Vein endothelial cell (primary cell): ENCODE measurements at places on chromosomes 16 and 17. TPM values are rescaled to one million over a fixed set of nuclear protein-coding genes. Genes with fewer than 3 reads are reported as not detected.

The HP gene
- total RNA-seq = not detected in 2 replicates

The STX8 gene
- 55.9 and 64.7 TPM in 2 replicates for total RNA-seq

The HIC1 gene
- 54.6 and 76.4 TPM in 2 replicates for total RNA-seq

The ELMO3 gene
- total RNA-seq = 0.76 and 1.3 TPM in 2 replicates

The KIFC3 gene
- total RNA-seq = 45.8 and 55.9 TPM in 2 replicates

The TAC4 gene
- not detected in 2 replicates for total RNA-seq

The ADORA2B gene
- 5.5 and 7.5 TPM in 2 replicates for total RNA-seq

The RRAD gene
- total RNA-seq = under 0.01 and 0.19 TPM in 2 replicates

The ADGRG3 gene
- total RNA-seq = not detected in 2 replicates

The KRTAP1-1 gene
- total RNA-seq = not detected in 2 replicates

The TBC1D3H gene
- total RNA-seq = not detected in 2 replicates

The C16orf46 gene
- 0.10 TPM in 1 of 2 replicates, not detected in the other for total RNA-seq

The NEUROD2 gene
- total RNA-seq = not detected in 2 replicates

The FBXL16 gene
- under 0.01 and 0.29 TPM in 2 replicates for total RNA-seq

The C1QTNF1 gene
- total RNA-seq = 2.9 and 4.3 TPM in 2 replicates

The PRSS22 gene
- not detected in 2 replicates for total RNA-seq

The TP53TG3C gene
- not detected in 2 replicates for total RNA-seq

The P2RX5 gene
- total RNA-seq = 0.33 and 0.38 TPM in 2 replicates

The PNMT gene
- not detected in 2 replicates for total RNA-seq

The OTOP3 gene
- total RNA-seq = not detected in 2 replicates

The AIPL1 gene
- not detected in 2 replicates for total RNA-seq

The STAT5A gene
- total RNA-seq = 30.4 and 52.6 TPM in 2 replicates

The ALDH3A1 gene
- 0.48 and 0.65 TPM in 2 replicates for total RNA-seq

The KRT37 gene
- total RNA-seq = not detected in 2 replicates

The TPSB2 gene
- total RNA-seq = not detected in 2 replicates

The AURKB gene
- 17.6 and 26.1 TPM in 2 replicates for total RNA-seq
